ENCODE measurements at places on chromosomes 2 and 18.

DNA sequence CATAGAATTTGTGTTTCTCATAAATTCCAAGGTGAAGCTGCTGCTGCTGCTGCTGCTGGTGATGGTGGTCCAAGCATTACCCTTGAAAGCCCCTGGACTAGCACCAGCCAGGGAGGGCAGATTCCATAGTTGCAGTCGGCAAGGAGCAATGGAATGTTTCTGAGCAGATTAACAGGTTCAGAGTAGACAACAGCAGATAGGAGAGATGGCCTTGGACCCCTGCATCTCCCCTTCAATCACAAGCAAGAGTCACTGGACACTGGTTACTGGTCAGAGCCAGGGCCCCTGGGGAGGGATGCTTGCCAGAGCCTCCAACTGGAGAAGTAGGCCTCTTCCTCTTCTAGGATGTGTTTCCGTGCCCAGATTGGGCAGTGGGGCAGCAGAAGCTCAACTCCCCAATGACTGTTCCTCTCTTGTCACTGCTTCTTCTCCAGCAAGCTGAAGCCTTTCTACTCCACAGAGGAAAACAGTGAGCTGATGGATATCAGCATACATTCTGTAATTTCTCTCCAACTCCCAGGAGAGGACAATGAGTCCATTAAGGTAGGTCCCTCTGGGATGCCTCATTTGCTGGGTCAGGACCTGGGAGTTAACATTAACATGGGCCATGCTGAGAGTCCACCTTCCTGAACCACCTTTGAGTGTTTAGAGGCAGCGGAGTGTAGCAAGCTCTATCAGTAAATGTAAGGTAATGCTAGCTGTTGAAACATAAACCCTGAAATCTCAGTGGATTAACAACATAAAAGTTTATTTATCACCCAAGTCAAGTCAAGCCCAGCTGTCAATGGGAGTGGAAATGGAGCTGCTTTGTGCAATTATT lies 35.3 kb downstream of the MROH2A start:
- DNase-seq = no peak

DNA sequence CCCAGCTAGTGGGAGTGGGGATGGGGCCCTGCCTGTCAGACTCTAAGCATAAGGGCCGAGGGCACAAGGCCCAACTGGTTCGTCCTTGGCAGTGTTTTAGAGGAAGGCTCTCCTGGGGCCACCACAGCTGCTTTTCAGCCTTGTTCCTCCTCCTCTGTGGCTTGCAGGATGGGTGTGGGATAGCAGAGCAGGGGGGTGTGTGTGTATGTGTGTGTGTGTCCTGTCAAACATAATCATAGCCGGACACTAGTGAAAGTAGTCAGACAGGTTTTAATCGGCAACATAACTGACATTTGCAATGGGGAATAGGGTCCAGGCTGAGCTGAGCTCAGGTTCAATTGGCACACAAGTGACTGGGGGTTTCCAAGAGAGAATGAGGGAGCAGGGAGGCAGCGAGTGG lies 114.2 kb downstream of the SEPTIN10 start:
- DNase-seq = peak; percentile 41

DNA sequence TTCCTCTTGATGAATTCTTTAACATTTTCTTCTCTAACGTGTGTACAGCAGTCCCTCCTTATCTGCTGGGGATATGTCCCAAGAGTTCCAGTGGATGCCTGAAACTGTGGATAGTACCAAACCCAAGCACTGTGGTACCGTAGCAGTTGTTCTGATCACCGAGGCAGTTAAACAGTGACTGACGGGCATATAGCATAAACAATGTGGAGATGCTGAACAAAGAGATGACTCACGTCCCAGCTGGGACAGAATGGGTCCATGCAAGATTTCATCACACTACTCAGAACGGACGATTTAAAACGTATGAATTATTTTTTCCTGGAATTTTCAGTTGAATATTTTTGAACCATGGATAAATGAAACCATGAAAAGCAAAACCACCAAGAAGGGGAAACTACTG lies 54.5 kb upstream of the SPAG16 start:
- DNase-seq = peak; percentile 64

- no peak for DNase-seq
Observed at GRCh38 chr2:197069958-197070357, 143.5 kb upstream of the PGAP1 start.

- no peak for DNase-seq
Observed at GRCh38 chr2:85873679-85874078, 15.1 kb downstream of the ST3GAL5 start.

- no peak for DNase-seq
Observed at GRCh38 chr2:8922431-8922830, 81.1 kb downstream of the MBOAT2 start.

DNA sequence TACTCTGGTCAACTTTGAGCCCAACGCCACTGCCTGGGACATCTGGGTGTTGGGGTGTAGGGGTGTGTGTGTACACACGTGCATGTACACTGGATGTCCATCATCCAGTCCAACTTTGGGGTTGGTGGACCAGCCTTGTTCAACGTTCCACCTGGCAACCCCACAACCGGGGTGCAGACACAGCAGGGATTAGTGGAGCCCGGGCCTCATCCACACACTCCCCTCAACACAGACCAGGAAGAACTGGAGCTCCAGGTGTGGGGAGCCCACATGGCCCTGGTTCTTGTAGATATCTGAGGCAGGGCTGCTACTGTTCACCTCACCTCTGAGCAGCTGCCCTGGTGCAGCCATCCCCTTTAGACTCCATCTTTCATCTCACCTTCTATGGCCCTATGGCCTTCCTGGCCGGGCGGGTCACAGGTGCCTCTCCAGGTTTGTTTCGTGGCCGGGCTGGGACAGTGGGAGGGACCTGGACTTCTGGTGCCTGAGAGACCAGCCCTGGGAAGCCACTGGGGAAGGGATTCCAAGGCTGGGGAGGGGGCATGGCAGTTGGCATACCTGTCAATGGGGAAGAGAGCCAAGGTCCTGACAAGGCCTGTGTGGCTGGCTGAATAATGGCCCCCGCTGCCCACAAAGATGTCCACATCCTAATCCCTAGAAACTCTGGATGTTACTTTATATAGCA lies 7.5 kb downstream of the NEU2 start:
- no peak for DNase-seq

DNA sequence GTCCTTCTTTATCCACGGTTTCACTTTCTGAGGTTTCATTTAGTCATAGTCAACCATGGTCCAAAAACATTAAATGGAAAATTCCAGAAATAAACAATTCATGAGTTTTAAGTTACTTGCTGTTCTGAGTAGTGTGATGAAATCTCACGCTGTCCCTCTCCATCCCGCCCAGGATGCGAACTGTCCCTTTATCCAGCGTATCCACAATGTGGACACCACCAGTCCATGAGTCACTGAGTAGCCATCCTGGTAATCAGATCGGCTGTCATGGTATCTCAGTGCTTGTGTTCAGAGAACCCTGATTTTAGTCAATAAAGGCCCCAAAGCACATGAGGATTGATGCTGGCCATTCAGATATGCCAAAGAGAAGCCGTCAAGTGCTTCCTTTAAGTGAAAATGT lies 3.7 kb downstream of the SP140L start:
- no peak for DNase-seq

DNA sequence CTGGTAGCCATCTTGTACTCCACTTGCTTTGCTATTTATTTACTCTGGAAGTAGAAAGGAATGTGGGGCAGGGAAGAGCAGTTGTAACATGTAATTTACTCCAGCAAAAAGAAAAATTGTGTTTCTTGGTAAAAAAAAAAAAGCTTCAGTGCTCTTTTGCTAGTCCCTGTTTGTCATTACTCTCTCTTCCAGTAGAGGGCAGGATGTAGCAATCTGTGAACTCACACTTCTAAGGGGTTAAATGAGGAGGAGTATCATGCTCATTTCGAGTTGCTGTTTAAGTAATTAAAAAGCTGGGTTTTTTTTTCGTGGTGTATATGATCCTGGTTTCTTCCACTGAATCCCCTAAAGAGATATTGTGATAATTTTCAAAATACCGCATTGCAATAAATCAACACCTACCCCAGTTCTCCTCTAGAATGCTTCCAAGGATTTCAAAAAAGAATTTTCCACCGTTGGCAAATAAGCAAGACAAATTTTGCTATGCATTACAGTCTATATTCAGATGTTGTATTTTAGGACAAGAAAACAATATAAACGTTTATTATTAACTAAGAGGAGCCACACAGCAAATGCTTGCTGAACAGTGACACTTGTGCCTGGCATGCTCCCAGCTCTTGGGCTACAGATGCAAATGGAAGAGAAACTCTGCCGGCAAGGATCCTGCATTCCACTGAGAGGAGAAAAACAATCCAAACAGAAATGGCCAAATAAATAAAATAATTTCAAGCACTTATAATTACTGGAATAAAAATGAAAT lies 261.6 kb downstream of the ASXL3 start:
- no peak for DNase-seq

DNA sequence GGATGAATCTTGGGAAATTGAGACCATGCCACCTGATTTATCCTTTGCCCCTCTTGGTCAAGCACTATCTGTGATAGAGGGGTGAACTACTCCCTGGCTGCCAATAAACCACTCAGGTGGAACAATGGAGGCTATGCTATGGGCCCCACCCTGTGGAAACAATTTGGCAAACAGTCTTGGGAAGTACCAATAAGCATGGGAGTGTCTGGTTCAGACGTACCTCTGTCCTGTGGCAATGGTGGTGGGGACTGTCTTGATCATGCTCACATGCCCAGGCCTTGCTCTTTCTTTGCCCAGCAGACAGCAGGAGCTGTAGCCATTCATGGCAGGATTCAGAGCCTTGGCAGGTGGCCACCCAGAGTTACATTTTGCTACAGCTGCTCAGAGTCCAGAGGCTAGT lies 658.7 kb downstream of the KCNJ3 start:
- DNase-seq = no peak

DNA sequence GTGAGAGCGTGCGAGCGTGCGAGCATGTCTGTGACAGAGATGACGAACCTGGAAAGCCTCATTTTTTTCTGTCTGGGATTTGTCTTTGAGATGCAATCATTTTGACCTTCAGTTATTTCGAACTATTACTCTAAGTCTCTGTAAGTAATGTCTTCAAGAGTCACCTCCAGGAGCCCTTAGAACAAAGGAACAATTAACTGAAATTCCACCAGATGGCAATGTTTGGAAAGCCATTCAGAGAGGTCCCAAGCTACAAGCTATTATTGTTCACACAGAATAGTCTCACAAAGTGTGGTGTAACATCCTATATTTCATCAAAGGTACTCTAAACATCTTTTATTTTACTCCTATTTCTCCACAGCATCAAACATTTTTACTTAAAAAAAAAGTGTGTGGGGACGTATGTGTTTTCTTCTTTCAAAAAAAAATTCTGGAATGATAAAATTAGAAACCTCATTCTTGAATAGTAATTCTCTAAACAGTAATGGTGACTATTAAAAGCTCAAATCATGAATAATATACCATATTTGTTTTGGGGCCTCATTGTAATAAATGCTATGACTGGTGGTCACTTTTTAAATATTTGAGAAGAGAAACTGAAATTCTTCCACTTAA lies 35.1 kb upstream of the MAPRE2 start:
- DNase-seq = no peak
